Thymus (tissue), 14 donors: ENCODE measurements at places on chromosomes 1 and 21.

GRCh38 chr1:53800621-53801020, 37.5 kb downstream of the NDC1 start:
- H3K27me3 ChIP-seq: no peaks in the 10 kb centered on the region
- H3K27ac ChIP-seq: no peak overlapping the region
- no peaks in the 10 kb centered on the region for H3K4me1 ChIP-seq
- no peak overlapping the region for H3K4me3 ChIP-seq
- H3K36me3 ChIP-seq: peaks cover 49% of the 10 kb centered on the region

DNA sequence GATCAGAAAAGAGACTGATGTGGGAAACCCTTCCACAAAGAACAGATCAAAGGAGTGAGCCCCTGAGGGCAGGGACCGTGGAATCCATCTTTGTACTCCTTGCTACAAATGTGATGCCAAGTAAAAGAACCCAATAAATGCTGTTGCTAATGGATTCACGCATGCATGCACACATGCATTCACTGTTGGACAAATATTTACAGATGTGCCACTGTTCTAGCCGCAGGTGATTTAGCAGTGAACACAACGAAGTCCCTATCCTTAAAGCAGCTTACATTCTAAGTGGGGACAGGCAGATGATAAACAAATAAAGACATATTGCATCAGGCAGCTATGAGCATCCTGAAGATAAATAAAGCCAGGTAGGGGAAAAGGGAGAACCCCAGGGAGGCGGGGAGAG, 67.8 kb downstream of the ITPKB start:
- no peaks in the 10 kb centered on the region for H3K27me3 ChIP-seq
- H3K36me3 ChIP-seq: peaks cover 43% of the 10 kb centered on the region
- H3K27ac ChIP-seq: no peak overlapping the region
- peaks cover 67% of the 10 kb centered on the region for H3K4me1 ChIP-seq

- DNase-seq: no peak
- H3K36me3 ChIP-seq: no peaks in the 10 kb centered on the region
- H3K4me1 ChIP-seq: no peaks in the 10 kb centered on the region
- peaks cover 15% of the 10 kb centered on the region for H3K27me3 ChIP-seq
- H3K27ac ChIP-seq: no peak overlapping the region
- H3K4me3 ChIP-seq: no peak overlapping the region
These were observed 3.8 kb upstream of the SLC26A9 start for GRCh38 chr1:205947024-205947423.

- H3K36me3 ChIP-seq: no peaks in the 10 kb centered on the region
- no peaks in the 10 kb centered on the region for H3K4me1 ChIP-seq
These were observed 810.0 kb upstream of the NEGR1 start for GRCh38 chr1:73092383-73092782.

DNA sequence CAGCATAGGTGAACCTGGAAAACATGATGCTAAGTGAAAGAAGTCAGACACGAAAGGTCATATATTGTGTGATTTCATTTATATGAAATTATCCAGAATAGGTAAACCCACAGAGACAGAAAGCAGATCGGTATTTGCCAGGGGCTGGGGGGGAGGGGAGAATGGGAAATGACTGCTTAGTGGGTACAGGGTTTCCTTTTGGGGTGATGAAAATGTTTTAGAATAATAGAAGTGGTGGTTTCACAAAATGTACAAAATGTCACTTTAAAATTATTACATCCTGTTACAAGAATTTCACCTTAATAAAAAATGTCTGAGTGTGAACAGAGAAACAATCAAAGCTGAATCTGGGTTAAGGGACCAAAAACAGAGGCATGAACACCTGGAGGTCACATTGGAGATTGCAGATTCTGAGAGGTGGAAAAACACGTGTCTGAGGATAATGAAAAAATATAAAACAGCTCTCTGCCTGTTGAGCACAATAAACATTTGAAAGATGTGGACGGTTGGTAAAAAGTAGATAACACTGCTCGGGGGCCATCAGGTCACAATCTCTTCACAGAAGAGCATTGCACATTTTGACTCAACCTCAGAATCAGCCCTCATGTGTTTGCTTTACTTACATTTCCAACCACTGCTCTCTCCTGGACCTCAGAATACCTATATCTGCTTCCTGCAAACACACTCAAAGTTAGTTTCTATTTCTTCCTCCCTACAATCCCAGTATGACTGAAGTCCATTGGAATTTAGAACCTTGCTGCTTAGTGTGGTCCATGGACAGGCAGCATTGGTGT, 3.2 kb downstream of the SLAMF6 start:
- no peaks in the 10 kb centered on the region for H3K36me3 ChIP-seq
- no peaks in the 10 kb centered on the region for H3K27me3 ChIP-seq
- peak overlapping the region; percentile 4 for H3K4me3 ChIP-seq
- H3K4me1 ChIP-seq: peaks cover 27% of the 10 kb centered on the region
- no peak for DNase-seq

DNA sequence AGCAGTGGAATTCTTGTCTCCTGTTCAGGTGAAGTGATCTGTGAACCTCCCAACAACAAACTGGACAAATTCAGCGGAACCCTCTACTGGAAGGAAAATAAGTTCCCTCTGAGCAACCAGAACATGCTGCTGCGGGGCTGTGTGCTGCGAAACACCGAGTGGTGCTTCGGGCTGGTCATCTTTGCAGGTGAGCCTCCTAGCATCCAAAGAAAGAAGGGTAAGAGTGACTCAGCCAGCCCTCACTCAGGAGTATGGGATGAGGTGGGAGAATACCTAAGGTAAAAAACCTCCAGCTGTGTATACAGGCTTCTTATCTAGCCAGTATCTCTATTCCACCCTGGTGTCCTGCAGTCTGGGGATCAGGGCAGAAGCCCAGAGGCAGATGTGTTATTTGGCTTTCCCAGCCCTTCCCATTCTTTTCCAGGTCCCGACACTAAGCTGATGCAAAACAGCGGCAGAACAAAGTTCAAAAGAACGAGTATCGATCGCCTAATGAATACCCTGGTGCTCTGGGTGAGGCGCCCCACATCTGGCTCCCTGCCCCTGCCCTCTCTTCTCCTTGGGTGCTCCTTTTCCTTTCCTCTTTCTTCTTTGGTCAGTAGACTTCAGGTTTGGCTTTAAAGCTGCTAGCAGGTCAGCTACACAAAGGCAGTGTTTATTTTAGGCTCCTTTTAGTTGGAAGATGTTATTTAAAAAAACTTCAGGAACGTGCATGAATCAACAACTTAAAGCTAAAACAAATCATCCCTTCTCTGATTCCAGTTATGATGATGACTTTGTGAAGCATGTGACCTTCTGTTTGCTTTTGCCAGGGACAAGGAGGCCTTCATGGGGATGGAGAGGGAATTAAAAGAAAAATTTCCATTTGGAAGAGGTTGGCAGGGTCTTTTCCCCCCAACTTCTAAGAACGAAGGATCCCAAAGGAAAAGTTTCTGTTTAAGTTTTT, 9.0 kb downstream of the ATP8B2 start:
- DNase-seq: no peak
- H3K27ac ChIP-seq: peak overlapping the region; percentile 26
- peaks cover 10% of the 10 kb centered on the region for H3K4me1 ChIP-seq
- H3K36me3 ChIP-seq: peaks cover 38% of the 10 kb centered on the region
- H3K27me3 ChIP-seq: no peaks in the 10 kb centered on the region

GRCh38 chr1:86516335-86516734, 30.5 kb upstream of the CLCA4 start:
- H3K4me3 ChIP-seq: no peak overlapping the region
- H3K36me3 ChIP-seq: no peaks in the 10 kb centered on the region

DNA sequence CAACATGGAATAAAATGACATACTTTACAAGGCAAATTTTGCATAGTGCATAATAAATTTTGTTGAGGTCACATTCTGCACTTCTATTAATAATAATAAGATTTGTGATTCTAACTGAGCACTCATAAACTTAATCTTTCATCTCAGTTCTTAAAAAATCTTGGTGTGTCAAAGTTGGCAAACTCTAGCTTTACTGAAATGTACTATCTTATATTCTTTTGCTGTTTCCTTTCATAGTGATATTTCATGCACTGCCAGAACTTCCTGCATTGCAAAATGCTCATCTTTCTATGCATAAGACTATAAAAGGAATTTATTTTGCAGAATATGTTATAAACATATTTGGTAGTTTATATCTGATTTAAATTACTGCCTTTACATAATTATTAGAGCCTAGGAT, 797.6 kb downstream of the ADGRL2 start:
- DNase-seq: no peak
- no peaks in the 10 kb centered on the region for H3K4me1 ChIP-seq
- no peaks in the 10 kb centered on the region for H3K27me3 ChIP-seq
- no peaks in the 10 kb centered on the region for H3K36me3 ChIP-seq
- H3K27ac ChIP-seq: no peak overlapping the region

- H3K4me3 ChIP-seq: peak within 1 kb of the TSS; percentile 73
- H3K4me1 ChIP-seq: peaks cover 9% of the 10 kb centered on the region
- H3K36me3 ChIP-seq: peaks cover 3% of the 10 kb centered on the region
- DNase-seq: peak; percentile 53
- H3K27me3 ChIP-seq: no peaks in the 10 kb centered on the region
These were observed at the start of gene CACYBP for GRCh38 chr1:174999936-175000696. TSS of gene CACYBP (plus strand) at chr1:174999947. CDS start at chr1:175000181, 234 bp downstream.

- no peaks in the 10 kb centered on the region for H3K36me3 ChIP-seq
- DNase-seq: no peak
These were observed 687 bp upstream of the SEMA6C start for GRCh38 chr1:151147132-151147503.

DNA sequence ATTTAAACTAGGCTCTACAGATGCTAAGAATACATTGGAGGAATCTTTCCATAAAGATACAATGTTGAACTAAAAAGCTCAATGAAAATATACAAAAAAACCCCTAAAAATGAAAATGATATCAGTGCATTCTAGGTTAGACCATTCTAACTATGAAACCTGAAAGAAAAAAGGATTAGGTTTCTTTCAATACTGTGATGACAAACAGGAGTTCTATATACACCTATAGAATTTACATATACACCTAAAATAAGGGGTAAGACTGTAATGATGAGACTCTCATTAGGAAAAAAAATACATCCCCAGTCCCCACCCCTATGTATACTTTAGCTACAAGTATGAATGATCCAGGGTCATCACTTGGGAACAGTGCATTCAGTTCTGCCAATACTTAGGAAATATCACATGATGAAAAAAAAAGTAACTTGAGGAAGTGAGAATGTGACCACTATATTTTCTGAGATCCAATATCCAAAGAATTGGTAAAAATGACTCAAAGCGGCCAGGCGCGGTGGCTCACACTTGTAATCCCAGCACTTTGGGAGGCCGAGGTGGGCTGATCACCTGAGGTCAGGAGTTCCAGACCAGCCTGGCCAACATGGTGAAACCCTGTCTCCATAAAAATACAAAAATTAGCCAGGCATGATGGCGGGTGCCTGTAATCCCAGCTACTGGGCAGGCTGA, 26.3 kb downstream of the SELENOF start:
- no peaks in the 10 kb centered on the region for H3K4me1 ChIP-seq
- no peak for DNase-seq
- no peaks in the 10 kb centered on the region for H3K27me3 ChIP-seq
- no peak overlapping the region for H3K27ac ChIP-seq
- peaks cover 8% of the 10 kb centered on the region for H3K36me3 ChIP-seq

GRCh38 chr1:6419804-6420453, at the start of gene HES2:
TSS of gene HES2 (minus strand) at chr1:6419919. CDS start at chr1:6419820, 99 bp downstream.
- H3K4me3 ChIP-seq: no peak within 1 kb of the TSS
- DNase-seq: no peak
- no peaks in the 10 kb centered on the region for H3K36me3 ChIP-seq
- H3K4me1 ChIP-seq: peaks cover 3% of the 10 kb centered on the region
- H3K27ac ChIP-seq: no peak within 1 kb of the TSS
- peaks cover 84% of the 10 kb centered on the region for H3K27me3 ChIP-seq

DNA sequence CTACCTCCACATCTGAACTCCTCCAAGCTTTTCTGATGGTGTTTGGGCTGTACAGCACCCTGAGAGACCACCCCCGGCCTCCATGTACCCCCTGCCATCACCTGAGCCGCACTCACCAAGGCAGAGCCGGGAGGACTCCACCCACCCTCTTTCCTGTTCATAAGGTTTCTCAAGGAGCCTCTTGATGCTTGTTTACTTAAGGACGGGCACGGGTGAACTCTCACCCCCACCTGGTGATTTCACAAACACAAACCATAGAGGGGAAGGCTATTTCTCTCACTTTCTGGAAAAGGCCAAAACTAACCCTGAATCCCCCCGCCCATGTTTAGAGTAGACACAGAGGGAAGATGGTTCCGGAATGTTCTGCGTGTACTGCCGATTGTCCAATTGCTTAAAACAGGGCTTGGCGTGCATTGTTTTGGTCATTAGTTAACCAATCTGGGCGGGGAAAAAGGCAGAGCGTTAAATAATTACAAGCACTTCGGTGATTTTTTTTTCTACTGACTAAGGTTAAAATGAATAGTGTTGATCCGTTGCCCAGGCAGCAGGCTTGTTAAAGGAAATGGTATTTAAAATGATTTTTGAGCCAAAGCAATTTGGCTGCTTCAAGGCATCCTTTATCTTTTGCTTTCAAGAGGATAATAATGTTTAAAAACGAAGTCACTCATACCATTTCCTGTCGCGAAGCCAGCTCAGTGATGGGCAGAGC, 279.8 kb upstream of the VAMP3 start:
- H3K27ac ChIP-seq: peak overlapping the region; percentile 17
- H3K4me1 ChIP-seq: no peaks in the 10 kb centered on the region
- H3K4me3 ChIP-seq: no peak overlapping the region
- no peaks in the 10 kb centered on the region for H3K27me3 ChIP-seq

DNA sequence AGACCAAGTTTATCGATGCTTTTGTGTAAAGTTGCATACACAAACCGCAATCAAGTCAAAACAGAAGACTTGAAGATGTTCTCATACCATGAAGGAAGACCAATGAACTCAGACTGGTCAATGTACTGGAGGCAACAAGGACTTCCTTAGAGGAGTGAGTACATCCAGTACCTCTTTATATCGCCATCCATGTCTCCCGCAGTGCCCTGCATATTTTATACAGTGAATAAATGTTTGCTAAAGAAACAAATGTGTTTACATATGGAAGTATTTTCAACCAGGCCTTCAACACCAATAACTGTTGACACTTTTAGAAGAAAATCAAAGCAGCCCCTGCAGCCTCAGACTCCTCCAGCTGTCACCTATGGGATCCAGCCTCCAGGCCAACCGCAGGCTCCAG, 125.6 kb downstream of the SMYD3 start:
- no peaks in the 10 kb centered on the region for H3K4me1 ChIP-seq
- H3K27ac ChIP-seq: no peak overlapping the region
- no peaks in the 10 kb centered on the region for H3K36me3 ChIP-seq
- H3K4me3 ChIP-seq: no peak overlapping the region
- no peaks in the 10 kb centered on the region for H3K27me3 ChIP-seq
- no peak for DNase-seq

- H3K27ac ChIP-seq: no peak overlapping the region
- no peak for DNase-seq
- no peaks in the 10 kb centered on the region for H3K27me3 ChIP-seq
- no peaks in the 10 kb centered on the region for H3K4me1 ChIP-seq
- H3K4me3 ChIP-seq: no peak overlapping the region
- no peaks in the 10 kb centered on the region for H3K36me3 ChIP-seq
These were observed 4.8 kb upstream of the SLC35D1 start for GRCh38 chr1:67058761-67059160.

DNA sequence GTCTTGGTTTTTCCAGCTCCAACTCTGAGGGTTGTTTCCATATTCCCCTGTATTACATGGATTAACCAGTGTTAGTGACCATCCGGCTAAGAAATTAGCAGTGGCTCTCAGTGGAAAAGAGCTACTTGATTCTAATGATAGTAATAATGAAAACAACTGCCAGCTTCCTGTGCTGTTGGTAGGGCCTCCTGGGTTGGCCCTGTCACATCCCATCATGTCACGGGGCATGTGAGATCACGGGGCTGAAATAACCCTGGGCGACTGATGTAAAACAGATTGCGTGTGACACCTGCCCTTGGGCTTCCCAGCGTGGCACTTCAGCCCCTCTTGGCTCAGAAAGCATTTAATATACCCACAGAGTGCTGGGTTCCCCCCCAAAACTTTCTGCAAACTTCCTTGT, 149.0 kb downstream of the ROR1 start:
- no peaks in the 10 kb centered on the region for H3K27me3 ChIP-seq
- H3K27ac ChIP-seq: no peak overlapping the region
- no peak overlapping the region for H3K4me3 ChIP-seq
- no peak for DNase-seq
- no peaks in the 10 kb centered on the region for H3K4me1 ChIP-seq
